ENCODE measurements at places on chromosomes 7 and 10.

DNA sequence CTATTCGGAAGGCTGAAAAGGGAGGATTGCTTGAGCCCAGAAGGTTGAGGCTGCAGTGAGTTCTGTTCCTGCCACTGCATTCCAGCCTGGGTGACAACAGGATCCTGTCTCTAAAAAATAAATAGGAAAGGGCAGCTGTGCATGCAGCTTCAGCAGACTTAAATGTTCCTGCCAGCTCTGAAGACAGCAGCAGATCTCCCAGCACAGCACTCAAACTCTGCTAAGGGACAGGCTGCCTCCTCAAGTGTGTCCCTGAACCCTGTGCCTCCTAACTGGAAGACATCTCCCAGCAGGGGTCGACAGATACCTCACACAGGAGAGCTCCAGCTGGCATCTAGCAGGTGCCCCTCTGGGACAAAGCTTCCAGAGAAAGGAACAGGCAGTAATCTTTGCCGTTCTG lies 117.9 kb downstream of the CXCL12 start:
- DNase-seq, result no peak

DNA sequence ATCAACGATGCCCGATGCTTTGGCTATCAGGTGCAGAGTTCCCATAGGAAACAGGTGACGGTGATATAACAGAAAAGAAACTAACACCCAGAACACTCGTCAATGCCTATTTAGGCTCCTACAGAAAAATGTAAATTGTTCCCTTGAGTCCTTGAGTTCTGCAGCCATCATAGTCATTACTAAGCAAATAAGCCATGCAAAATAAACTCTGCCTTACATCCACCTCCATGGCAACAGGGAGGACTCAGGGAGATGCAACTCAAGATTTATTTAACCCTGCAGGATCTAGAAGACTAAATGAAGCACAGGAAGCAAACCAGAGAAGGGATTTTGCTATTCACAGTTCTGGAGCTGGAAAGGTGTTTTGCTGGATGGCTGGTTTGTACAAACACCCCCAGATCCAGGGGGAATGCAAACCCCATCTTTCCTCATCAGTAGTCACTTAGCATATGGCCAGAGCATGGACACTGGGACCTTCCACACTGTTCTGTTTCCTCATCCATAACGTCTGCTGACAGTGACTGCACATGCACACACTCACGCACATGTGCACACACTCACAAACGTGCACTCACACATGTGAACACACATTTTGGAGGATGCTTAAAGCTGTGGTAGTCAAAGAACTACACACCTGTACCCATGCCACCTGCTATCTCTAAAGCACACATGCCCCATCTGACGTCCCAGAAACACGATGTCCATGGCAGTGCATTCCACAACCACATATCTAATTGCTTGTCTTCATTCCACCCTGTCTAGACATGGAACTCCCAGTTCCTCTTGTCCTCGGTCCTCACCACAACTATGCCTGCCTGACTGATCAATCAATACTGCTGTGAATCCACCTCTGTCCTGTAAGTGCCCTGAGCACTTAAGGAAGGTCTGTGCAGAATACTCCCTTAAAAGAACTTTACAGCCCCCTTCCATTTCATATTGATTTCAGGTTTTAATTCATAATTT lies 178.2 kb downstream of the COBL start:
- peak; percentile 99 for DNase-seq

GRCh38 chr7:140317597-140317996 lies 80.7 kb downstream of the SLC37A3 start:
- DNase-seq, result no peak

DNA sequence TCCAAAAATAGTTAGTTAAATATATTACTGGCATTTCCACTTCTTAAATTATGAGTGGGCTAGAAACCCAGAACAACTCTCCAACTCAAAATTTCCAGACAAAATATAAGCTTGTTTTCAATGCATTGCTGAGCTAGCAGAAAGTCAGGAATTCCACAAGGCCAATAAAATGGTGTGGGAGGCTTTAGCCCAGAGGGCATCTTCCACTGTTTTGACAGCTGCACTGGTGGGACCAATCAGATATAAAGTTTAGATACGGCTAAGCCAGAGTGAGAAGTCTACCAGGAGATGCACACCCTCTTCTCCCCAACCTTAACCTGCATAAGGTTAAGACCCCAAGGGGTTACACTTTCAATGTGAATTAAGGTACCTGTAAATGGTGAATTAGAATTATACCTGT lies 76.6 kb downstream of the AMPH start:
- DNase-seq, result no peak

DNA sequence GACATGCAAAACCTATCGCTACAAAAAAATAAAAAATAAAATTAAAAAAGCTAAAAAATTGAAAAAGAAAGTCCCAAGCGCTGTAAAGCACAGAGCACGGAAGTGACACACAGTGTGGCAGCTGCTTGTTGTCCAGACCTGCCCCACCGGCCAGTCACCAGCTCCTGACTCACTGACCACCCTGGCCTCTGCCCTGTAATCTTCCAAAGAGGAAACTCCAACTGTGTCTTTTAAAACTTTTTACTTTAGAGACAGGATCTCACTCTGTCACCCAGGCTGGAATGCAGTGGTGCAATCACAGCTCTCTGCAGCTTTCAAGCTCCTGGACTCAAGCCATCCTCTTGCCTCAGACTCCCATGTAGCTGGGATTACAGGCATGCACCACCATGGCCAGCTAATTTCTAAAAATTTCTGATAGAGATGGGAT lies 23.6 kb downstream of the GNA12 start:
- DNase-seq, result no peak

DNA sequence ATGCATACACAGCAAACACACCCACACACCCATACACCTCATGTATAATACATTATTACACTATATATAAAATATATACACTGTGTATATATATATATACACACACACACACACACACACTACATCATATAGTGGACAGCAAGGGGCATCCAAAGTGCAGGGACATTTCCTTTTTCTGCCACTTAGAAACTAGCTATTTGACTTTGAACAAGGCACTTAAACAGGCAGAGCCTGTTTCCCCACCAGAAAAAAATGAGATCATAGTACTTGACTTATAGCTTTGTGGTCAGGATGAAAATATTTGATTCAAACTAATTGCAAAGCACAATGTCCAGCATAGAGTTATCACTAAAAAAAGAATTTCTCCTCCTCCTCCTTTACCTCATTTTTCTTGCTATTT lies 254.3 kb upstream of the NPVF start:
- peak; percentile 4 for DNase-seq

- no peak for DNase-seq
Measured at GRCh38 chr10:19479854-19480253, 336.4 kb upstream of the PLXDC2 start.

- DNase-seq, result no peak
Measured at GRCh38 chr7:141272417-141272816, 198.6 kb downstream of the TMEM178B start.

- no peak for DNase-seq
Measured at GRCh38 chr7:50204581-50204980, 99.9 kb upstream of the IKZF1 start.

DNA sequence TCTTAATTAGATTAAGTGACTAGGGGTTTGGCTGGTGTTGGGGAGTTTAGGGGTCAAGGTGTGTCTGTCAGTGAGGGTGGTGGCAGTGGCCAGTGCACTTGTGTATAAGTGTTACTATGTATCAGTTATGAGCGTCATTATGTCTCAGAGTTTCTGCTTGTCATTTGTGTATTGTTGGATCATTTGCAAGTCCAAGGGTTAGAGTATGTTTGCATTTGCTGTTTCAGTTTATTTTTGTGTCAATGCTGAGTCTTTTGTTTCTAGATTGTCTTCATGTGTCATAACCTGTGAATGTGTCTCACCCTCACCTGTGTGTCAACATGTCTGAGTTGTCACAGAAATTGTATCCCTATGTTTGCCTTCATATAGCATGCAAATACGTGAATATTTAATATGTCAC lies 97.5 kb upstream of the PAX2 start:
- no peak for DNase-seq

GRCh38 chr10:74967911-74968666 lies 141.7 kb downstream of the KAT6B start:
- DNase-seq, result peak; percentile 39

- no peak for DNase-seq
Measured at GRCh38 chr7:7710469-7710868, 7.9 kb downstream of the RPA3 start.

GRCh38 chr7:21782996-21783395 lies 162.7 kb downstream of the CDCA7L start:
- peak; percentile 2 for DNase-seq

GRCh38 chr7:155843426-155844018 lies 31.3 kb upstream of the SHH start:
- DNase-seq, result no peak

- DNase-seq, result no peak
Measured at GRCh38 chr10:69333205-69333604, 54.9 kb downstream of the HK1 start.

DNA sequence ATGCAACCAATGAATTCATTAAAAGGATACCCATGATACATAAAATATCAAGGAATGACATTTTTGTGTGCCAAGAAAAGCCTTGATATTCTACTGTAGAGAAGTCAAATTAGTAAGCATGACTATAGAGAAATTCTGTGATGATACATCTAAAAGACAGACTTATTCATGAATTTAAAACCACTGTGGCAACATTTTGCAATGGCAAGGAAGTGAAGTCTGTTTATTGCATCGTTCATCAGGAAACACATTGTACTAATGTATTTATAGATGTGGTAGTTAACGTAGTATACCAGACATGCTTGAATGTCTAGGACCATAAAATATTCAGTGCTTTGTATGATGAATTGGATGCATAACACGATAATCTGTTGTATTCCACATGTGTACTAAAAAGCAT lies 9.3 kb upstream of the CLEC5A start:
- no peak for DNase-seq

GRCh38 chr7:152989889-152990380 lies 230.4 kb downstream of the ACTR3B start:
- DNase-seq, result no peak

DNA sequence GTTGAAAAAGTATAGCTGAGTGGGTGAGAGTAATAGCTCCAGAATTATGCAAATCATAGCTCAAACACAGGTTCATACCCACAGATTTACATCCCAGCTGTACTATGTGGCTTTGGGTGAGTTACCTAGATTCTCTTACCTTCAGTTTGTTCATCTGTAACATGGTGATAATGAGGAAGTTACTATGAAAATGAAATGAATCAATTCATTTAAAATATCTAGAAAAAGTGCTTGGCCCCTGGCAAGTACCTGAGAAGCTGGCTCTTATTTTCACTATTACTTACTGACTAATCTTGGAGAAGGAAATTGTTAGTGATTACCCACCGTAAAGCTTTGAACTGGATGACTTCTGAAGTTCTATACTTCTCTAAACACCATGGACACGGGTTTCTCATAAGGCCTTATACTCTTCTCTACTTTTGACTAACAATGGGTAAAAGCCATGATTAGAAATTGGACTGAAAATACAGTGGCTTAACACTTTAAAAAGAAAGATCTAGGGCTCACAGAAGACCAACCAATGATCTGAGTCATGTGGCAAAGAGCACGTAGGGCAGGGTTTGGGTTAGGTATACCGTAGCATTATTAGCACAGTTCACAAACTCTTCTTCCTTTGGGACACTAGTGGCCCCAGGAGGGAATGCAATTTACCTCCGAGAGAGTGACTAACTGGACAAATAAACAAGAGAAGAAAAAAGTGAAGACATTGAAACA lies 149.2 kb downstream of the PLPP4 start:
- DNase-seq, result no peak

DNA sequence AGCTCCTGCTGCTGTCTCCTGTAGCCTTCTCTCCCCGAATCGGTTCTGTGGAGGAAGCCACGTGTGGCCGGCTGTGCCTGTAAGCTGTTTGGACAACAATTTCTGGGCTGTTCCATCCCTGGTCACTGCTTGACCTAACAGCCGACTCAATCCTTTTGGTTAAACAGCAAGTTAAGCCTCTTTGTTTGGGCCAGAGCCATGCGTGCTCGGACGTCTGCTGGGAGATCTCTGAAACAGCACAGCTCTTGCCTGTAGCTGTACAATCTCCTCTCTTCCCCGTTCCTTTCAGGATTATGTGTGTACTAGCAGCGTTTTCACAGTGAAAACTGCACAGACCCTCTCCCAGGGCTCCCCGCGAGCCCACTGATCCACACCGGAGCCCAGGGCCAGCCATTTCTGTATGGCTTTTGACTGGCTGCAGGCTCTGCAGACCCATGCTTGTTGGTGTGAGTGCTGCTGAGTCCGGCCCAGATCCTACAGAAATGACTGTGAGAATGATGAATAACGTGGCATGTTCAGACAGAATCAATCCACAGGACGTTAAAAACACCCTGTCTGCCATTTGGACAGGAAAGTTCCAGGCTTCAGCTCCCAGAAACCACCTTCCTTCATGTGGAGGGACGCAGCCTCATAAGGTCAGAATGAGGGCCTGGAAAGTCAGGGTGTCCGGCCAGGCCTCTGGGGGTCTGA lies 428.6 kb upstream of the ADARB2 start:
- DNase-seq, result no peak

DNA sequence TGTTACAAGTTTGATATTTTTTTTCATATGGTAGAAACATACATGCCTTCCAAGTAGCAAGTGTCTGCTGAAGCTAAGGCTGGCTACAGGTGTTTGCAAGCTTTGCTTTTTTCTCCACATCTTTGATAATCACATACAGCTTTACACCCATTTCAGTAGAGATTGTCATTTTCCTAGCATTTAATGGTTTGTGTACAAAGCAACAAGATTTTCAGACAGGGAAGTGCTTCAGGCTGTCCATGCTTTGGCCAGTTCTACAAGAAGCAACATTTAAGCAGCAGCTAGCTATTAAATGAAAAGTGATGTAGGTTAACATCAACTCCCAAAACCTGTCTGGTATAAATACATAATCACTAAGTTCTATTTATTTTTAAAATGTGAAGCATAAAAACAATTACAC lies 2.3 kb downstream of the HDAC9 start:
- DNase-seq, result peak; percentile 14

- no peak for DNase-seq
Measured at GRCh38 chr10:17683541-17683940, 39.6 kb downstream of the STAM start.

GRCh38 chr7:105014693-105015389 lies 836 bp downstream of the KMT2E start:
- peak; percentile 74 for DNase-seq

DNA sequence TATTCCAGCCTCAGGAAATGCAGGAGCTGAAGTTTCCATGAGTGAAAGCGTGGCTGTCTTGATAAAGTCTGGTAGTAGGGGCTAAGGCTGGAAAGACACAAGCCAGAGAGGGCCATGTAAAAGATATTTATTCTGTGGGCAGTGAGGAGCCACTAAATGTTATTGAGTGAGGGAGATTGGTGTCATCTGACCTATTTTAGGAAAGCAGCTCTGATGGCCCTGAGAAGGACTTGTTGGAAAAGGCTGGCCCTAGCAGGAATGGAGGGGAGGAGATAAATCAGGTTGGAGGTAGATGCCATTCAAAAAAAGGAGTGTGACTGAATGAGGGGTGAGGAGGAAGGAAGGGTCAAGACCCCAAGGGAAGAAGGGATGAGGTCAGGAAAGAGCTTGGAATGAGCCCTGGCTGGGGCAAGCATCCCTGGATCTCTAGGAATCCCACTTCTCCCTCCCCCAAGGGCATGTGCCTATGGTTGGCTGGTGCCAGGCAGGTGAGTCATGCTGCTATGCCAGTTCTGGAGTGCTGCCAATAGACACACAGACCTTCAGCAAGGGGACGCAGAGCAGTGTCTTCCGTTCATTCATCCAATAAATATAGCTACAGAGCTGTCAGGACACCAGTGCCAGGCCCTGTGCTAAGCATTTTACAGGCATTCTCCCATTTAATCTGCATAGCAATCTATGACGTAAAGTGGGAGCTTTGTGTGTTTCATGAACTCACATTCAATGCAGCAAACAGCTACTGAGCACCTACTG lies 2.0 kb downstream of the ANKRD2 start:
- peak; percentile 26 for DNase-seq
